Karpas-422 (cell line): ENCODE measurements at places on chromosomes 2 and 18. TPM values are rescaled to one million over a fixed set of nuclear protein-coding genes. Genes with fewer than 3 reads are reported as not detected.
A peak's percentile ranks its signal among the peaks of the same experiment; 100 is the strongest.

DNA sequence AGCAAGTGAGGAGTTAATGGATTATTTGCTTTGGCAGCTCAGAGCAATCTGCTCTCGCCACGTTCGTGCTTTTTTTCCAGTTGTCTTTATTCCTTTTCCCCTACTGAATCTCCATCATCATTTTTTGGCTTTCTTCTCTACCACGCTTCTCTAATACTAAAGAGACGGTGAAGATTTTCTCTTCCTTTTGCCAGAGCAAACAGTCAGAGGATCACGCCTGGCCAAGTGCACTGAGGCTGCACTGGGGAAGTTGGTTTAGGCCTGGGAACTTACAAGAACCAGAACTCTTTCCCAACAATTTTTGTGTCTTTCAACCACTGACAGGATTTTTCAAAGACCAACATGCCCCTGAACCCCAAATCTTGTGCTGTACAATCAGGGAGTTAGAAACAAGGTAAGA is 172.3 kb downstream of the PID1 start:
- no peak for DNase-seq

- no peak for DNase-seq
Measured at GRCh38 chr2:228654707-228655106, 473.2 kb upstream of the SPHKAP start.

GRCh38 chr2:231280846-231281245 is 82.4 kb downstream of the ARMC9 start:
- DNase-seq: no peak

GDF7 gene
- under 0.01 and 0.29 TPM in 2 replicates for total RNA-seq

GRCh38 chr2:240705204-240705791 is 13.6 kb downstream of the AQP12A start:
- DNase-seq: no peak

EDAR gene
- total RNA-seq: not detected in 2 replicates

DNA sequence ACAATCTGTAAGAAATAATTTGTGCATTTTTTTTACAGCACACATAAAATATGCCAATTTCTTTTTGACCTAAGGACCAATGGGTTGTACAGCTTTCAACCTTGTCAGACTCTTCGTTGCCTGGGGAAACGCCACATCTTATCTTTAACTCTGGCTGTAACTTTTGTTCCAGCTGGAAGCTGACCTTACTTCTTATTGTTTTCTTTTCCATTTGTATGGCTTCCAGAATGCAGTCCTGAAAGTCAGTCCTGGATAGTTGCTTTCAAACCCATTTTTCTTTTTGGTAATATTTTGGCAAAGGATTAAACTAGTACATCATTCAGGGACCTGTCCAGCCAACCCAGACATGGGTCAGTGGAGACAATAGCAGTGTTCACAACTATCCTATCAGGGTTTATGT is 686.5 kb upstream of the CDH2 start:
- no peak for DNase-seq

KCNG3 gene
- total RNA-seq: not detected in 2 replicates

- peak; percentile 46 for DNase-seq
Measured at GRCh38 chr2:15582710-15583357, 8.8 kb upstream of the DDX1 start.

GRCh38 chr2:9805435-9806297 is 37.6 kb upstream of the TAF1B start:
- no peak for DNase-seq

- DNase-seq: no peak
Measured at GRCh38 chr18:34609986-34610648, 100.0 kb upstream of the DTNA start.

GRCh38 chr2:39432701-39433100 is 4.4 kb downstream of the MAP4K3 start:
- no peak for DNase-seq

- DNase-seq: no peak
Measured at GRCh38 chr2:158337018-158337417, 119.5 kb downstream of the CCDC148 start.

ARHGAP28 gene
- not detected in 2 replicates for total RNA-seq

LINC00305 gene
- 5.1 and 11.2 TPM in 2 replicates for total RNA-seq

CHRNG gene
- not detected in 2 replicates for total RNA-seq
